Cardiac muscle cell (in vitro differentiated cells and primary cell): ENCODE measurements at places on chromosomes 1 and 21. TPM values are rescaled to one million over a fixed set of nuclear protein-coding genes. Genes with fewer than 3 reads are reported as not detected.

HUNK gene
- 9.2 and 13.2 TPM in 2 replicates for polyA plus RNA-seq

AMY1C gene
- not detected in 2 replicates for polyA plus RNA-seq

MYBPHL gene
- 0.57 TPM in 1 of 2 replicates, not detected in the other for polyA plus RNA-seq

SPRR2B gene
- not detected in 2 replicates for polyA plus RNA-seq

APOBEC4 gene
- polyA plus RNA-seq, result 0.42 TPM in 1 of 2 replicates, not detected in the other

DNA sequence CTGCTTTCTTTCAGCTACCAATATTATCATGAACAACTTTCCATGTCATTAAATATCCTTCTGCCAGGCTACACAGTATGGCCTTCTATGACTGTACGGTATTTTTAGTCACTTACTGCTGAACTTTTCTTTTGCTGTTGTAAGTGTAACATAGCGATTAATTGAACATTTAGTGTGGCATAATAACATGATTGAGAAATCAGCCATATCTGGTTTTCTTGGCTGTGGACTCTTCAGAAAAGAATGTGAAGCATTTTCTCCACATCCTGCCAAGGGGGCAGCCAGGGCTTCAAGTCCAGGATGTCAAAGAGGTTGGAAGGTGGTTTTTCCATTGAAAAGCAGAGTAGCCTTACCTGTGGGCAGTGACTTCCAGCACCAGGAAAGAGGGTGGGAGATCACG lies 8.8 kb upstream of the AHCYL1 start:
- peak; percentile 94 for DNase-seq

GRCh38 chr21:44785620-44786335 lies 15.8 kb downstream of the UBE2G2 start:
- DNase-seq, result peak; percentile 30

GRCh38 chr1:206588492-206588891 lies 23.8 kb downstream of the EIF2D start:
- no peak for DNase-seq

GRCh38 chr21:34351786-34352241 lies 12.0 kb upstream of the KCNE2 start:
- DNase-seq, result peak; percentile 40

- peak; percentile 72 for DNase-seq
Measured at GRCh38 chr1:54249819-54250435, 50.0 kb downstream of the MRPL37 start.

- DNase-seq, result no peak
Measured at GRCh38 chr1:61670016-61670415, 54.9 kb downstream of the TM2D1 start.

- peak; percentile 92 for DNase-seq
Measured at GRCh38 chr1:36400825-36401601, 3.3 kb upstream of the LSM10 start.

DNA sequence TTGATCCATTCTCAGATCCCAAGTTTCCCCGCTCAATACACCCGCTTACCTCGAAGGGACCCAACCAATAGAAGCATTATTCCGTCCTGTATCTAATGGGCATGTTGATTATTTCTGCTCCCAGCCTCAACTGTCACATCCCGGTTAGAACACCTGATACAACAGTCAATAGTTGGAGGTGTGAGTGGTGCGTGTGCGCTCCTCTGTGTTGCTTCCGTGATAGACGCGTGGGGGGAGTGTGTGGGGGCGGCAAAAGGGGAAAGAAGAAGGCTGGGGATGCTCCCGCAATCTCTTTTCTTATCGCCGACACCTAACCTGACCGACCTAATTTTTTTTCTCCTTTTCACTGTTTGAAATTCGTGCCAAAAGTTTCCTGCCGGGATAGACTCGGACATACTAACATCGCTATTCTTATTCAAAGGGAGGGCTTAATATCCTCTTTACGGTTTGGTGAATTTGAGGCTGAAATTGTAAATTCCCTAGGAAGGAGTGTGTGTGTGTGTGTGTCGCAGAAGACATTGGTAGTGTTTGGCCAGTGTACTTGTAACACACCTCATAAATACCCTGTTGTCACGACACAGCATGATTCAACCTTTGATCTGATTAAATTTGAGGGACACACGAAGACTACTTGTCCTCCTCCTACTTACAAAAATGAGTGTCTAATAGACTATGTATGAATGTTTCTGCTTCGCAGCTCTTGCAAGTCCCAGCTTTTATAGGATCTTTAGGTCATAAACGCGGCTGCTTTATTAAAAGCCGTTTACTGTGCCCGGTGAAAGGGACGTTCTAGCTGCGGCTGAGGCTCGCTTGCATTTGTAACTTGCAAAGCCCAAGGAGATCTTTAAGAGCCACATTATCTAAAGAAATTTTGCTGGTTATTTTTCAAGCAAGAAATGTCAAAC lies 1.5 kb upstream of the PROX1 start:
- DNase-seq, result no peak

DNA sequence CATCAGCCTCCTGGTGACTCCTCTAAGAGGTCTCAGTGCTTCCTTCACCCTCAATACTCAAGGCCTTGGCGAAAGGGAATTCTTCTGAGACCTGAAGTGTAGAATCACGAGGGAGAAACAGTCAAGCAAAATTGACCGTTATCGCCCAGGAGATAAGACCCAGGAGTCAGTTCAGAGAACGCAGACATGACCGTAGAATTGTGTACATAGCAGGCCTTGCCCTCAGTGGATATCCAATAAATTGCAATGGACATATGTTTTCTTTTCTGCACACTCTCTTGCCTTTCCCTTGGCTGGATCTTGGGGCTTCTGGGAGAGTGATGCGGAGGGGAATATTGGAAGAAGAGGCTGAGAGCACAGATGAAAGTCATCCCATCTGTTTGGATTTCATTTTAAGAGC lies 15.7 kb upstream of the ETS2 start:
- no peak for DNase-seq

DNA sequence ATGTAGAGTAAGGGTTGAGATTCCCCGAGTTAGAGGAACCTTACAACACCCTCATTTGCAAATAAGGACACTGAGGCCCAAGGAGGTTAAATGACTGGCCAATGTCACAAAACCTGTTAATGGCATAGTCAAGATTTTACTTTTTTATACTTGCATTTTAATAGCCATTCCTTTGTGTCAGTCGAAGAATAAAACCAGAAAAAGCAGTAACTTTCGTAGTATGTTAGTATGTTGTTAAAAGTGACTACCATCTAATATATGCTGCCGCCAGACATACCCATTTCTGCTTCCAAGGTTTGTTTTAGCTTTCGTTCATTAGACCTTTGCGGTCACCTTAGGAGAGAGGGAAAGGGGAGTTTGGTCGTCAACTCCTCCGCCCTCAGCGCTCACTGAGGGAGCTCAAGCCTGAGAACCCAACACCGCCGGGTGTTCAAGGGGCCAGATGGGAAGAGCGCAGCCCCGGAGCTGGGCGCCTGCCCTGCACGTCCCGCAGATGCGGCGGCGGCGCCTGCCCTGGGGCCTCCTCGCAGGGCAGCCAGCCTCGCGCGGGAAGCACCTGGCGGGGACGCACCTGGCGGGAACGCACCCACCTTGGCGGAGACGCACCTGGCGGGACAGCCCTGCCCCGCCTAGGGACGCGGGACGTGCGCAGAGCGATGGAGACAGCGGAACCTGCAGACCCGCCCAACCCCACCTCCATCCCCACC lies 466 bp downstream of the VPS26C start:
- peak; percentile 44 for DNase-seq
